ENCODE measurements at places on chromosomes 1 and 21.

- no peak for DNase-seq
These were observed 39.5 kb upstream of the NEK7 start for GRCh38 chr1:198117267-198117666.

DNA sequence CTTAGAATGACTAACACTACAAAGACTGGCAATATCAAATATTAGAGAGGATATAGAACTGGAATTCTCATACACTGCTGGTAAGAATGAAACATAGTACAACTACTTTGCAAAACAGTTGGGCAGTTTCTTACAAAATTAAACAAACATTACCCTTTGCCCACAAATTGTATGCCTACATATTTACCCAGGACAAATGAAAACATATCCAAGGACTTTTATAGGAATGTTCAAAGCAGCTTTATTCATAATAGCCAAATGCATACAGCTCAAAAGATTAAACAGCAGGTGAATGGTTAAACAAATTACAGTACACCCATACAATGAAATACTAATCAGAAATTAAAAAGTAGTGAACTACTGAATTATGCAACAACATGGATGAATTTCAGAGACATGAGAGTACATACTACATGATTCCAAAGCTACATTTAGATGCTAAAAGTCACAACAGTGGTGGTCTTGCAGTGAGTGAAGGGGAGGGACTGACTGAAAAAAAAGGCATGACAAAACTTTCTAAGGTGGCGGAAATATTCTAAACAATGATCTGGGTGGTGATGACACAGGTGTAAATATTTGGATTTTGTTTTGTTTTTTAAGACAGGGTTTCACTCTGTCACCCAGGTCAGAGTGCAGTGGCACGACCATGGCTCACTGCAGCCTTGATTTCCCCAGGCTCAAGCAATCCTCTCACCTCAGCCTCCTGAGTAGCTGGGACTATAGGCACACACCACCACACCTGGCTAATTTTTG is 40.4 kb downstream of the LYST start:
- no peak for DNase-seq

- no peak for DNase-seq
These were observed 162.4 kb downstream of the KIF26B start for GRCh38 chr1:245317217-245317616.

DNA sequence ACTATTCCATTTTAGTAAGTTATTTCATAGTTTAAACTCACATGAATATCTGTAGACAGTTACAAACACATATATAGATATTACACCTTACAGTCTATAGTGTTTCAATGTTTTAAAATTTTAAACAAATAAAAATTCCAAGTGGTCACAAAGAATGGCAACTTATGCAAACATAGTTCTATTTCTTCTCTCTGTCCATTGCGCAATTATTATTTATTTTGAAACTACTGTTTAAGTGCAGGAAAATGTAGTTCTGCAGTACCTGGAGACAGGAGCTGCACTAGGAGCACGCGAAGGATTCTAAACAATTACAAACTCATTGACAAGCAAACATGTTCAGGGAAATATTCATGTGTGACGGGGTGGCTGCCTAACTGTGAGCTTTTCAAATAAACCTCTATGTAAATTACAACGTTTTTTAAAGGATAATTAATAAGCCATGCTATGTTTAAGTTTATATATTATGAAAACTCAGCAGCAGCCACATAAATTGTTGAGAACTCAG is 312.0 kb upstream of the DUSP10 start:
- no peak for DNase-seq

DNA sequence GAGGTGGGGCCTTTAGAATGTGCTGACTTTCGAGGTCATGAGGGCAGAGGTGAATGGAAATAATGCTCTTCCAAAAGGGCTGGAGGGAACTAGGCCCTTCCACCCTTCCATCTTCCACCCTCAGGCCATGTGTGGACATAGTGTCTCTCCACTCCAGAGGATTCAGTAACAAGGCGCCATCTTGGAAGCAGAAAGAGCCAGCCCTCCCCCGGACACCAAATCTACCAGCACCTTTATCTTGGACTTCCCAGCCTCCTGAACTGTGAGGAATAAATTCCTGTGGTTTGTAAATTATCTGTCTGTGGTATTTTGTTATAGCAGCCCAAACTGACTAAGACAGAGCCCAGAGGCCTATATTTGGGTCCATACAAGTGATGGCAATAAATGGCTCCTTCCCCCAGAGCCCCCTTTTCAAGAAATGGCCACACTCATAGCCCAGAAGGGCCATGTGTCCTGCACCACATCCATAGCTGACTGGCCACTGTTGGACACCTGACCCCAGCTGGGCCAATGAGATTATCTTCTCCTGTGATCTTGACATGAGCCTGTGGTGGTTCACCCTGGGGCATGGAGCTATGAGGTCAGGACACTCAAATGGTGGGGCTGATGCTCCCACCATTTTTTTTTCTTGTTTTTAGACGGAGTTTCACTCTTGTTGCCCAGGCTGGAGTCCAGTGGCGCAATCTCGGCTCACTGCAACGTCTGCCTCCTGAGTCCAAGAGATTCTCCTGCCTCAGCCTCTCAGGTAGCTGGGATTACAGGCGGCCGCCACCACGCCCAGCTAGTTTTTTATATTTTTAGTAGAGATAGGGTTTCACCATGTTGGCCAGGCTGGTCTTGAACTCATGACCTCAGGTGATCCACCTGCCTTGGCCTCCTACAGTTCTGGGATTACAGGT is 114.9 kb downstream of the RRAGC start:
- no peak for DNase-seq

GRCh38 chr1:89274411-89274857 is 1.8 kb upstream of the GBP5 start:
- DNase-seq: peak; percentile 61

- DNase-seq: peak; percentile 60
These were observed 2.1 kb upstream of the RGS1 start for GRCh38 chr1:192573499-192573898.

GRCh38 chr1:222618880-222619596 is 1.1 kb downstream of the MIA3 start:
- DNase-seq: no peak

DNA sequence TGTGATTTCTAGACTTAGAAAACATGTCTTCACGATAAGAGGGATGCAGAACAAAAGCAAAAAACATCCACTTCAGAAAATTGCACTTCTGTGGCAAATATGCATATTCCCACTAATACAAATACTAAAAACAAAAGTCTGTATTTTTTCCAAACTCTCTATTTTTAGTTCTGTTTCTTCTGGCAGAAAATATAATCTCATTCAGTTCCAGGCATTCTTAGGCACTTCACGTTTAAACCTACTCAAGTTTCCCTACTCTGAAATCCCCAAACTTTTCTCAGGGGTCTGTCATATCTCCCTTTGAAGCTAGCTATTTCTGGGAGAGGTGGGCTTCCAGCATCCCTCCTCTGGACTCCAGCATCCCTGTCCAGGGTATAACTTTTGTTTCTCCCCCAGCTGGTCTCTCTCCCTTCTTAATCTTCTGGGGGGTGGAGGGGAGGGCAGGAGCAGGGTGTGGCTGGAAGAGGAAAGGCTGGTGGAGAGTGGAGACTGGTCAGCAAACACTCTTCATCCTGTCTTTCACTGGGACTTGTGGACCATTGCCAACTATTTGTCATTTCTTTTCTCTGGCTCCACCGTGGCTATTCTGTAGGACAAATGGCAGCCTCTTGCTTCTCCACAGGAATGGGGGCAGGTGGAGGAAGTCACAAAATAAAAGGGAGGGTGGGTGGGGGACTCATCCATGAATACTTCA is 19.6 kb upstream of the NCF2 start:
- no peak for DNase-seq

- no peak for DNase-seq
These were observed 5.7 kb downstream of the ZC3H12A start for GRCh38 chr1:37480125-37480466.

DNA sequence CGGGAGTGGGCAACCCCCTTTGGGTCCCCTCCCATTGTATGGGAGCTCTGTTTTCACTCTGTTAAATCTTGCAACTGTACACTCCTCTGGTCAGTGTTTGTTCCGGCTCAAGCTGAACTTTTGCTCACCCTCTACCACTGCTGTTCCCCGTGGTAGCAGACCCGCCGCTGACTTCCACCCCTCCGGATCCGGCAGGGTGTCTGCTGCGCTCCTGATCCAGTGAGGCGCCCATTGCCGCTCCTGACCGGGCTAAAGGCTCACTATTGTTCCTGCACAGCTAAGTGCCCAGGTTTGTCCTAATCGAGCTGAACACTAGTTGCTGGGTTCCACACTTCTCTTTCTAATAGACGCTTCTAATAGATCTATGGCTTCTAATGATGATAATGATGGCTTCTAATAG is 488.6 kb downstream of the MRPL39 start:
- no peak for DNase-seq

DNA sequence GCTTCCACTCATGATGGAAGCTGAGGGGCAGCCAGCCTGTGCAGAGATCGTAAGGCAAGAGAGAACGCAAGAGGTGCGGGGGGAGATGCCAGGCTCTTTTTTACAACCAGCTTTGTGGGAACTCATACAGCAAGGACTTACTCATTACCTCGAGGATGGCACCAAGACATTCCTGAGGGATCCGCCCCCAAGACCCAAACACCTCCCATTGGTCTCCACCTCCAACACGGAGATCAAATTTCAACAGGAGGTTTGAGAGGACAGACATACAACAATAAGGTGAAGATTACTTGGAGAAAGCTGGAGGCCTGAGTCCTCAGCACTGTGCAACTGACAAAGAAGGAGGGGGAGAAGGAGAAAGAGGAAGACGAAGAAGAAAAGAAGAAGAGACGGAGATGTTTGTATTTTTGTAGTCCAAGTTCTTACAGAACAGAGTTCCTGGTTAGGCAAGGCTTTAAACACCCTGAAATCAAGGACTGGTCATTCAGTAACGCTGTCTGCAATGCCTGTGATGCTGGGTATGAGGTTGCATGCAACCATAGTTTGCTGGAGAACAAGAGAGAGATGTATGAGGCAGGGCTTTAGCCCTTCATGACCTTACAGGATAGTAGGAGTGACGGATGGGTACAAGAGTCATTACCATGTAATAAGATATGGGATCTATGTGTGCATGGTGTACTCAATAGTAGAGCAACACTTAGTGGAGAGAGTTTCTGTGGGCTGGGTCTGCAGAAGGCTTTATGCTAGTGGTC is 19.7 kb upstream of the GALNT2 start:
- no peak for DNase-seq

DNA sequence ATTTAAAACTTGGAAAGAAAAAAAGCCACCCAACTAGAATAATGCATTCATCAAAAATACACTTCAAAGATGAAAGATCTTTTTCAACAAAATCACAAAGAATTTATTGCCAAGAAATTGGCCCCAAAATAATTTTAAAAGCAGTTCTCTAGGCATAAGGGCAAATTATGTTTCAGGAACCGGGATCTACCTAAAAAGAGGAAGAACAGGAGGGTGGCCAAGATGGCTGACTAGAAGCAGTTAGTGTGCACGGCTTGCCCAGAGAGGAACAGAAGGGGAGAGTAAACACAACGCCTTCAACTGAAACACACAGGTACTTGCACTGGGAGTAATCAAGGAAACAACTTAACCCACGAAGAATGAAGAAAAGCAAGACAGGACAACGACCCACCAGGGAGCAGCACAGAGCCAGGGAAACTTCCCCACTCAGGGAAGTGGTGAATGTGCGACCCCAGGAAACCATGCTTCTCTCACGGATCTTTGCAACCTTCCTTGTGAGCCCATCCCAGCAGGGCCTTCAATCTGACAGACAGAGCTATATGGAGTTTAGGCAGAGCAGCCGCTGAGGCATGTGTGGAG is 46.1 kb downstream of the ACKR1 start:
- no peak for DNase-seq

DNA sequence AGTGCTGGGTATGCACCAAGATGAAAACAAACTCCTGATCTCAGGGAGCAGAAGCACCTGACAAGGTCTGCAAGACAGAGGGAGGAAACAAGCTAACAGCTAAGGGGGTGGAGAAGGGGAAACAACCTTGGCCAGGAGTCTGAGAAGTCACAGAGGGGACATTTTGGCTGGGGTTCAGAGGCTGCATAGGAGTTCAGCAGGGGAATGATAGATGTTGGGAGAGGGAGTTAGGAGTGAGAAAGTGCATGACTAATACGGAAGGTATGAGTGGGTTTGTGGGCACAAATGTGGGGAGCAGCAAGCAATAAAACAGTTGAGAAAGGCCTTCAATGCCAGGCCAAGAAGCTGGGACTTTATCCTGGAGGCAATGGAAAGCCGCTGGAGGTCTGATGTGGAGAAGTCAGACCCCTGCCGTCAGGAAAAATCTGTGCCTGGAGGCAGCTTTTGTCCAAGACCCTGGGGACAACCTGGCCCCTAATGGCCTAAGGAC is 16.4 kb downstream of the EPHA2 start:
- DNase-seq: peak; percentile 83

GRCh38 chr1:198174297-198174696 is 17.5 kb downstream of the NEK7 start:
- no peak for DNase-seq

- DNase-seq: no peak
These were observed 44.2 kb upstream of the LAPTM5 start for GRCh38 chr1:30801771-30802198.

- DNase-seq: no peak
These were observed 114.3 kb downstream of the NAV1 start for GRCh38 chr1:201653233-201653632.

- DNase-seq: no peak
These were observed 13.9 kb downstream of the AKR7A3 start for GRCh38 chr1:19274636-19275035.

DNA sequence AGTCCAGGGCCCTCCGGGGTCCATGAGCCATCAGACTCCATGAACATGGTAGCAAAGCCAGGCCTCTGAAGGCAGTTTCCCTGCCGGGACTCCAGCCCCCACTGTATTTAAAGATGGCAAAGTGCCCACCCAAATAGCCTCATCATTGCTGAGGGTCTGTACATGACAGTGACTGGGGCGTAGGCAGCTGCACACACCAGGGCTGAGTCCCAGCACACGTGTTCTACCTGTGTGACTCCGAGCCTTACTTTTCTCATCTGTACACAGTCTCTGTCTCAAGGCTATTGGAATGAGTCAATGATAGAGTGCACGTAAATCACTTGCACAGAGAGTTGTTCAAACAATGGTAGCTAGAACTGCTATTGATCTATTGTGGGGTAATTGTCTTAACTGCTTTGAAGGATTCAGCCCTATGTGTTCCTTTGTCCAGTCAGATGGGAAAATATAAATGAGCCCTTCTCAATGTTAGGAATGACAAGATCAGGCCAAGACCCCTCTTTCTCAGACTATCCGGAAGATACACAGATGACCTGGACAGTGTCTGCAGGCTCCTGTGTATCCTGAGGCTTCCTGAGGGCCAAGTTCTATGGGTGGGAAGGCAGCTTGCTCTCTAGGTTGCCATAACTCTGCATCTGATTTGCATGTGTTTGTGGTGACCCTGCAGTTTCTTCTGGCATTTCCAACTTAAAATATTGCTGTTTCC is 48.9 kb downstream of the RASSF5 start:
- no peak for DNase-seq

All from stromal cell of bone marrow (primary cell).